ENCODE measurements at places on chromosomes 7 and 10.
A peak's percentile ranks its signal among the peaks of the same experiment; 100 is the strongest.

DNA sequence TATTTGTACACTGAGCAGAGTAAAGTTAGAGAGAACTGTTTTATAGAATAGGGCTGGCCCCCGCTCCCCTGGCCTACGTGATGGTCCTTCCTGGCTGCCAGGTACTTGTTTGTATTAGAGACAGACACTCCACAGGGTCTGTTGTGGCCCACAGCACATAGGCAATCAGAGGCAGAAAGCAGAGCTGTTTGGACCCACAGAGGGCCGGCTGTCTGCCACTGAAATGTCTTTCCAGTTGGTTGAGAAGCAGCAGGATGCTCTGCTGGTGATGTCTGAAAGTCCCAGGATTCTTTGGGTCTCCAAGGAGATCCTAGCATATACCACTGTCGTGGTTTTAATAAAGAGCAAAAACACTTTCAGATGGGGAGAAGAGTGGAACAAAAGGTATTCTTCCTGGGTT, 5.2 kb downstream of the STN1 start:
- DNase-seq, result no peak

DNA sequence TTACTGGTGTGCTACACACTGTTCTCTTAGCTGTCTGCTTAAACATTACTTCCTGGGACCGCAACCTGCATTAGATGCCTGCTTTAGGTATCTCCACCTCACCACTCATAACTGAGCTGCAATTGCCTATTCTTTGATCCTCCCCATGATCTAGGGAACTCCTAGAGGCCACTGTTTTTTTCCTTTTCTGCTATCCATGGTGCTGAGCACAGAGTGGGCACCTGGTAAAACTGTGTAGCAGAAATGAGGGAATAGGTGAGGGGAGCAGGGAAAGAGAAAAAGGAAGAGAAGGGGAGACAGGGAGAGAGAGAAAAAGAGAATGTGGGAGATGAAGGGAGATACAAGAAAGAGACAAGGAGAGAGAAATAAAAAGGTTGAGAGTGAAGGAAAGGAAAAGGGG, 434.9 kb downstream of the ADRA2A start:
- no peak for DNase-seq

- DNase-seq, result no peak
Measured at GRCh38 chr7:12584930-12585329, 14.4 kb downstream of the SCIN start.

GRCh38 chr10:51620131-51620530, 79.3 kb downstream of the CSTF2T start:
- DNase-seq, result no peak

- peak; percentile 90 for DNase-seq
Measured at GRCh38 chr10:102583435-102584417, 60.6 kb upstream of the TRIM8 start.

GRCh38 chr10:75003891-75004290, 107.6 kb upstream of the SAMD8 start:
- DNase-seq, result no peak

DNA sequence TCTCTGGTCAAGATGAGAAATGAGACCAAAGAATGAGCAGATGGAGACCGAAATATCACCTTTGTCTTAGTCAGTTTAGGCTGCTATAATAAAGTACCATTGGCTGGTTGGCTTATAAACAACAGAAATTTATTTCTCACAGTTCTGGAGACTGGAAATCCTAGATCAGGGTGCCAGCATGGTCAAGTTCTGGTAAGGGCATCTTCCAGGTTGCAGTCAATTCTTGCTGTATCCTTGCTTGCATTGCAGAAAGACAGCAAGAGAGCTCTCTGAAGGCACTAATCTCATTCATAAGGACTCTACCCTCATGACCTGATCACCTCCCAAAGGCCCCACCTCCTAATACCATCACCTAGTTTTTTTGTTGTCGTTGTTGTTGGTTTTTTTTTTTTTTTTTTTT, 52.7 kb upstream of the MKLN1 start:
- no peak for DNase-seq

DNA sequence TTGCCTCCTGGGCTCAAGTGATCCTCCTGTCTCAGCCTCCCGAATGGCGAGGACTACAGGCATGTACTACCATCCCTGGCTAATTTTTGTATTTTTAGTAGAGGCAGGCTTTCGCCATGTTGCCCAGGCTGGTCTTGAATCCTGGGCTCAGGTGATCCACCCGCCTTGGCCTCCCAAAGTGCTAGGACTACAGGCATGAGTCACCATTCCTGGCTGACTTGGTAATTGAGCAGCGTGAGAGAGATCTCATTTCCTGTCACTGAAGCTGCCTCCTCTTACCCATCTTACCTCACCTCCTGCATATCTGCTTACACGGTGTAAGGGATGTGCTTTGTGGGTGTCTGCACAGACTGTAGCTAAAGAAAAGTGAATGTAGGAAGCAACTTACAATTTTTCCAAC, 9.7 kb downstream of the IFIT3 start:
- DNase-seq, result peak; percentile 69

GRCh38 chr10:52526251-52526823, 212.3 kb downstream of the DKK1 start:
- no peak for DNase-seq

- DNase-seq, result no peak
Measured at GRCh38 chr7:79598351-79598750, 144.9 kb upstream of the MAGI2 start.

GRCh38 chr10:125479059-125479458, 203.9 kb downstream of the TEX36 start:
- DNase-seq, result no peak

- DNase-seq, result no peak
Measured at GRCh38 chr7:114952296-114952695, 30.4 kb downstream of the MDFIC start.

GRCh38 chr10:118543714-118544400, 51.6 kb downstream of the PRLHR start:
- peak; percentile 69 for DNase-seq

GRCh38 chr7:102287111-102287980, 678 bp downstream of the SH2B2 start:
- peak; percentile 72 for DNase-seq

- no peak for DNase-seq
Measured at GRCh38 chr7:7536396-7537019, 835 bp upstream of the COL28A1 start.

GRCh38 chr10:97412891-97413304, 11.8 kb upstream of the RRP12 start:
- peak; percentile 78 for DNase-seq

DNA sequence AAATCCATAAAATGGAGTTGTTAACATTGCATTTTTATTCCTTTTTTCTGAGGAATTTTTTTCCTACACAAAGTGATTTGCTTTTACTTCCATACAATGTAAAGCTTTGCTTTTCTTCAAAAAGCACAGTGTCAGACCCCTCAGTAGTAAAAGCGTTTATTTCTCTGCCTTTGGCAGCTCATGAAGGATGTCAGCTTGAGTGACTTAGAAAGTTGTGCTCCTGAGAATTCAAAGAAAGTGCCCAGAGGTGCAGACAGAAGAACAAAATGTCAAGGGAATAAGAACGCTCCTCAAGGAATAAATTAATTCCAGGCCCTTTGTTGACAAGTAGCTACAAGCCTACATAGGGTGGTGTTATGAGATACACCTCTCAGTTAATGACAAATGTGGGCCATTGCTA, 369.3 kb upstream of the ADARB2 start:
- DNase-seq, result no peak

GRCh38 chr7:23955145-23955544, 245.1 kb downstream of the STK31 start:
- DNase-seq, result no peak

GRCh38 chr10:124918191-124918830, 23.6 kb upstream of the ZRANB1 start:
- no peak for DNase-seq

- DNase-seq, result no peak
Measured at GRCh38 chr7:39507866-39508551, 58.2 kb upstream of the YAE1 start.

- DNase-seq, result no peak
Measured at GRCh38 chr7:114081606-114082425, 163.0 kb upstream of the PPP1R3A start.

GRCh38 chr7:34747867-34748727, 90.1 kb downstream of the NPSR1 start:
- no peak for DNase-seq

DNA sequence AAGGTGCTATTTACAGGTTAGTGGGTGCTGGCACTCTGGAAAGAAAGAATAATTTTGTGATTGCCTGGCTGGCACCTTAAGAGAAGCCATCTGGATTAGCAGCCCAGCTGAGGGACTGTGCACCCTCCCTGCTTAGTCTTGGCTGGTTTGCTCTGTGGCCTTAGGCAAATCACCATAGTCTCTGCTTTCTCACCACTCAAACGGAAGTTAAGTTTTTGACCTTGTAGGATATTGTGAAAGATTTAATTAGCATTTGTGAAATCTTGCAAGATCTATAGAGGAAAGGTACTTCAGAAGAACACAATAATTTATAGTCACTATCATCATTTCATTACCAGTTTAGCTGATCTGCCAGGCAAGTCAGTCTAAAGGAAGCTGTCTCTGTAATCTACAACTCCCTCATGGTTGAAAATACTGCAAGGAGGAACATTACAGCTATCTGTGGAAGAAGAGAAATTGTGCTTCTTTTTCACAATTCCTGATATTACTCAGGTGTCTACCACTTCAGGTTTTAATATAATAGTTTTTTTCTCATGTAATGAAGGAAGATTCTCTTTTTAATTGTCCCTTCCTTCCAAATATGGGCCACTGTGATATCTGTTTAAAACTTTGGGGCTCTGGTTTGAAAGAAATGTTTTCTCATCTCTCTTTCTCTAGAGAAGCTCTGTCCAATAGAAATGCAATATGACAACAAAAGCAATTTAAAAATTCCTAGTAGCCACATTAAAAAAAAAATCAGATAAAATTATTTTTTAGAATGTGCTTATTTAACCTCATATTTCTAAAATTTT, 219.6 kb downstream of the PTEN start:
- no peak for DNase-seq

GRCh38 chr7:66627151-66627681, 1.5 kb upstream of the KCTD7 start:
- DNase-seq, result no peak

GRCh38 chr7:123769371-123769770, 20.6 kb upstream of the WASL start:
- DNase-seq, result no peak

GRCh38 chr10:21100871-21101514, 203.9 kb upstream of the NEBL start:
- no peak for DNase-seq

DNA sequence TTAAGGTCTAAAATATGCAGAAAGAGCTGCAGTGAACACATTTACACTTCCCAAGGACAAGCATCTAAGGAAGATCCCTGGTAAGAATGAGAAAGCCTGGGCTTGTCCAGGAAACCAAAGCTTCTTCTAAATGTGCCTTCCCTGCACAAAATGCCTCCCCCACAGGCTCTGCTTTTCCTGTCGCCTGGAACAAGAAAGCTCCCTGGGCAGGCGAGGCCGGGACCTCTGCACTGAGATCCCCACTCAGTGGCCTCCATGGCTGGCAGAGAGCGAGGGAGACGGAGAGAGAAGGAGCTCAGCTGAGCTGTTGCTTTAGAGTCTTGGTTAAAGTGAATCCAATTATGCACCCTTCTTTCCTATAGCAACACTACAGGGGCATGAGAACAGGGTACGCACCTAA, 75.6 kb downstream of the AMZ1 start:
- no peak for DNase-seq

DNA sequence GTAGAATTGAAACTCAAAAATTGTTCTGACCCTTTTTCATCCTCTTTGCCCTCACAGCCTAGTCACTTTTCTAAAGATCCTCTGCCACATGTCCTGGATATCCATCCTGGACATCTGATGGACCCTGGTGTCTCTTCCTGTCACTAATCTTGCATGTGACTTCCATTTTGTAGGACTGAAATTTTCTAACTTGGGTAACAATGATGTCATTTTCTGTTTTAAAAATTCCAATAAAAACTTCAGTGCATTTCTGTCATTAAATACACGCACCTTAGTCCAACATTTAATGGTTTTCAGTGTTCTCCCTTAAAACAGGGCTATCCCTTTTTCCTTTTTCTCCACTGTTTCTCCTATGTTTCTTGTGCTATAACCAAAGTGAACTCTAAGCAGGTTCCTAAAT, 684.9 kb upstream of the ANKRD30A start:
- no peak for DNase-seq

DNA sequence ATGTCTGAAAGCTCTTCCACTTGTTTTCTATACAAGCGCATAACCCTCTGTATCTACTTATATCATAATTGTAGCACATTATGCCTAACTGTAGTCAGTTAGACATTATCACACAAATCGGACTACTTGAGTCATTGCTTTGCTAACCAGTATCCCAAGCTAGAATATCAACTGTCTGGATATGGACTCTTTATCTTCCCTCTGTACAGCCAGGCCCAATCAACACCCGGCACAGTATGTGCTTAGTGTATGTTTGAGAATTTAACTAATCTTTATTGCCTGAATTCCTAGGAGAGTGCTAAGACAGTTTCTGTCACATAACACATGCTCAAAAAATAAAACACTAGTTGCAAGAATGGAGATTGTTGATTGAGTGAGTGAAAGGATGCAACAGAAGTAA, 211.2 kb downstream of the ARL4A start:
- DNase-seq, result no peak

DNA sequence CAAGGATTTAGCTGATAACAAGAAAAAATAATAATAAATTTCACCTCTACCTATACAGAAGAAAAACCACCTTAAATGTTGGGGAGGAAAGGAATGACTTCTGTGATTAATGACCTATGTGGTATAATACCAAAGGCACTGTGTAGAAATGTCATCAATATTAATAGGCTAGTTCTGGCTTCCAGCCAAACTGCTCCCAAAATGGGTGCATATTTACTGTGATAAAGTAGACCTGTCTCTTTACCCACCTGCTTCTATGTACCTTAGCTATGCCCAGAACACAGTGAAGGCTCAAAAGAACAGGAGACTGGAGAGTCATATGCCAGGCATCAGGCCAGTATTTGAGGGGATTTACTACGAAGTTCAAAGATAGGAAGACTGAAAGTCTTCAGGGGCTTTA, 76.0 kb downstream of the ATE1 start:
- DNase-seq, result no peak

DNA sequence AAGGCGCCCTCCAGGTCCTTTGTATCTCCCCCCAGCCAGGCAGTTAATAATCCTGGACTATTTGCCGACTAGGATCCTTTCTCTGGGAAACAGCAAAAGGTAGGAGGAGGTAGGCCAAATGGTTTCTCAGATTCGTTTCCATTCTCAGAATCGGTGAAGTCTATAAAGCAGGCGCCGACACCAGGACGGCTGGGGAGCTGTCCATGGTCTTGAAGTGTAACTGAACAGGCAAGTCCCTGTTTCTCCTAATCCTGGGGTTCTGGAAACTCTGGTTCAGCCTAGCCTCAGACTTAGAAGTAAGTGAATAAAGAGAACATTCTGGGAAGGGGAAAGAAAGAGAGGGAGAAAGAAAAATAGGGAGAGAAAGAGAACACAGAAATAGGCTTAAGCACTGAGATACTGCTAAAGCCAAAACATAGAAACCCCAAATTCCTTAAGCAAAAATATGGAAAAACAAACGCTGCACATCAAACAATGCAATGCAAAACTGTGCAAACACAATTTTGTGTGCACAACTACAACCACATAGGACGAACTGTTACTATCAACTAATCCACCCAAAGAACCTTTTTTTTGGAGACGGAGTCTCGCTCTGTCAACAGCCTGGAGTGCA, 11.1 kb upstream of the INA start:
- no peak for DNase-seq
